ENCODE measurements at places on chromosomes 7 and 10.

GRCh38 chr7:116687801-116688201 lies 15.8 kb downstream of the MET start:
- no peak for DNase-seq

DNA sequence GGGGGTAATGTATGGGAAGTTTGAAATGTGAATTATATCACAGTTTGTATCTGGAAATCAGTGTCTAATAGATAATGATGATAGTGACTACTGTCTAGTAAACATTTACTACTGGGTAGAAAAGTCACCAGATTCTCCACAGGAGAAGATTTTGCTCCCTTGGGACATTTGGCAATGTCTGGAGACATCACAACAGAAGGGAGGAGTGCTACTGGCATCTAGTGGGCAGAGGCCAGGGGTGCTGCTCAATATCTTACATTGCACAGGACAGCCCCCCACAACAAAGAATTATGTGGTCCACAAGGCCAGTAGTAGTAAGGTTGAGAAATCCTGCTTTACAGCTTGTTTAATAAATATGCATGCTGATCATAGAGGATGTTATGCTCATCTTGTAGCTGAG lies 92.3 kb upstream of the PRPS1L1 start:
- DNase-seq = no peak

GRCh38 chr10:32461203-32461602 lies 15.3 kb downstream of the CCDC7 start:
- DNase-seq = no peak

- DNase-seq = no peak
These were observed 10.2 kb upstream of the ADCY1 start for GRCh38 chr7:45563941-45564461.

GRCh38 chr7:98202367-98203195 lies 8.7 kb upstream of the BHLHA15 start:
- DNase-seq = no peak

GRCh38 chr10:57664815-57665214 lies 602.9 kb downstream of the IPMK start:
- DNase-seq = no peak

GRCh38 chr10:13360587-13360986 lies 12.5 kb upstream of the SEPHS1 start:
- DNase-seq = no peak

DNA sequence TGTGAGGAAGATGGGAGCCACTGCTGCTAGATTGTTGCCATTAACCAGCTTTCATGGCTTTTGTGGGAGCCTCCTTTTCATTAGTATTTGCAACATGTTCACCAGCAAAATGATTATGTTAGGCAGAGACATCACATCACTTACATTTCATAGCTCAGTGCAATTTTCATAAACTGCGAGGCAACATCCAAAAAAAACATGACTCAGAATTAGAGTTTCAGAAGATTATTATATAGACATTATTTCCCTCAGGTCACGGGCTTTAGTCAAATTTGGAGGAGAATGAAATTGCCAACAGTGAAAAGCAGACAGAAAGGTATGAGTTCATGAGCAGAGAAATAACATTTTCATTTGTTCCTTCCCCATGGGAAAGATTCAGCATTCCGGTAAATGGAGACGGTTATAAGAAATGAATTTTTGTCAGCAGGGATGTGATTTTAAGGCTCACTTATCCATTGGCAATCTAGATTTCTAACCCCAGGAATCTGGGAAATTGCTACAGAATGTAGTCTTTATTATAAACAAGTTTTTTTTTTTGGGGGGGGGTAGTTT lies 573.2 kb downstream of the AUTS2 start:
- DNase-seq = no peak

- DNase-seq = peak; percentile 94
These were observed 227.7 kb downstream of the MGMT start for GRCh38 chr10:129694691-129695243.

DNA sequence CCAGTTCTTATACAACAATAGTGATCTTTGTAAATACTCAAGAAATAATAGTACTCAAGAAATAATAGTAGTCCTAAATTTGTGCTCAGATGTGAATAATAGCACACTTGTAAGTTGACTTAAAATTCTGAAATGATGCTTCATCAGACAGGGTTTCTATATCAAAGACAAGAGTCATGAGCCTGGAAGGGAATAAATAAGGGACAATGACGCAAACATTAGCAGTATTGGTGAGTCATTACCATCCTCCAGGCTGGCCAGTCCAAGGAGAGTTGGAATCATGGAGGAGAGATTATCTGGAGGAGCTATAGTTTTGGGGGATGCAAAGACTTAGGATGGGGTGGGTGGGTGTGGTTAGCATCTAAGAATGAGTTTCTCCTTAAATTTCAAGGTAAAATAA lies 6.1 kb upstream of the SH3PXD2A start:
- no peak for DNase-seq

- no peak for DNase-seq
These were observed 24.6 kb upstream of the ASL start for GRCh38 chr7:66050990-66051448.

DNA sequence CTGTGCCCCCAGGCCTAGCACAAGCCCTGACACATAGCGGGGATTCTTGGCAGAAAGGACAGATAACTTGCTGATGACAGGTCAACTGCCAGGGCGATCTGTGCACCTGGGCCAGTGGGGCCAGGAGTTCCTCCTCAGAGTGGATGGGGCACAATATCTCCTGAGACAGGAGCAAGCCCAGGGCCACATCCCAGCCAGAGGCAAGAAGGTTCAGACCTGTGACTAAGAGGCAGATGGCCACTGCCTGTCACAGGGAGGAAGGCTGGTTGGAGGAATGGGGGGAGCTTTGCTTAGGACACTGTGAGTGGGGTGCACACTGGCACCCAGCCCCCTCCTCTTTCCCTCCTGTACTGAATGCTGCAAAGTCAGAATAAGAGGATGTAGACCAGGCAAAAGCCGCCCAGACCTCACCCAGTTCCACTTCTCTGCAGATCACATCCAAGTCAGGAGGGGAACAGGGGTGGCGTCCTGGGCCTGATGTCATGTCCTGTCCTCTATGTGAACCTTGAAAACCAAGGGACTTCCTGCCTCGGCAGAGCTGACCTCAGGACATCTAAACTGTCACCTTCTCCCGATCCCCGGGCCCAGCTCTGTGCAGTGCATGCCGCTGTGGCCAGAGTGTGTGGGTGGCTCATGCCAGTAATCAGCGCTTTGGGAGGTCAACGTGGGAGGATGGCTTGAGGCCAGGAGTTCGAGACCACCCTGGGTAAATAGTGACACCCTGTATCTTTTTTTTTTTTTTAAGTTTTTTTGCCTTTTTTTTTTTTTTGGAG lies 1.3 kb downstream of the GUSB start:
- no peak for DNase-seq

- no peak for DNase-seq
These were observed 12.3 kb upstream of the CYTH3 start for GRCh38 chr7:6284461-6285360.

- DNase-seq = no peak
These were observed 15.9 kb downstream of the SKIDA1 start for GRCh38 chr10:21509341-21510240.

DNA sequence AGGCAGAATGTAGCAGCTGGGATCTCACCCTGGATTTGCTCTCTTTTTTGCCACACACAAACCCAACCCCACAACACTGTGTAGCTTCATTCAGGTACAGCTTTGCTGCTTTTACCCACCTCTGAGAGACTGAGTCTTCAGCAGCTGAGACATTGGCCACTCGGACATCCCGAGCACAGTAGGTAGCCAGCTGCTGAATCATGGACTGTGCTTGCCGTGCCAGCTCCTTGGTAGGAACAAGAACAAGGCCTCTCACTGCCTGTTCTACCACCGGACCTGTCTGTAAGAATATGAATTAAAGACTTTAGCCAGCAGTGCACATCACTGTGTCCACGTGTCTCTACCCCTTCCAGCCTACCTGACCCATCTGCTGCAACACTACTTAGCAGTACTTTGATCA lies 937 bp downstream of the DDX56 start:
- no peak for DNase-seq

DNA sequence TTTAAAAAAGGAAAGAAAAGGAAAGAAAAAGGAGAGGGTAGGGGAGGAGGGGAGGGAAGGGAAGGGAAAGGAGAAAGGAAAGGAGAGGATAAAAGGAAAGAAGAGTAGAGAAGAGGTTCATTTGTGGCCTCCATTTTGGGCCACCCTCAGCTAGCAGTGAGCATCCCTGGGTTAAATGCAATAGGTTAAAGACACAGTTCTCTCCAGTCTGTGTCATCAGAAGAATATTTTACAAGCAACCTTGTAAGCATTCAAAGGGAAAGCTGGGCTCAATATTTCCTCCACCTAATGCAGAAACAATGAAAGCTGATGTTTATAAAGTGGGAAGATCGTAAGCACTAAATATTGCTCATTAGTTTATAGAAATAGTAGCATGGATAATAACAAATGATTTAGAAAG lies 219.1 kb upstream of the PITRM1 start:
- DNase-seq = no peak

DNA sequence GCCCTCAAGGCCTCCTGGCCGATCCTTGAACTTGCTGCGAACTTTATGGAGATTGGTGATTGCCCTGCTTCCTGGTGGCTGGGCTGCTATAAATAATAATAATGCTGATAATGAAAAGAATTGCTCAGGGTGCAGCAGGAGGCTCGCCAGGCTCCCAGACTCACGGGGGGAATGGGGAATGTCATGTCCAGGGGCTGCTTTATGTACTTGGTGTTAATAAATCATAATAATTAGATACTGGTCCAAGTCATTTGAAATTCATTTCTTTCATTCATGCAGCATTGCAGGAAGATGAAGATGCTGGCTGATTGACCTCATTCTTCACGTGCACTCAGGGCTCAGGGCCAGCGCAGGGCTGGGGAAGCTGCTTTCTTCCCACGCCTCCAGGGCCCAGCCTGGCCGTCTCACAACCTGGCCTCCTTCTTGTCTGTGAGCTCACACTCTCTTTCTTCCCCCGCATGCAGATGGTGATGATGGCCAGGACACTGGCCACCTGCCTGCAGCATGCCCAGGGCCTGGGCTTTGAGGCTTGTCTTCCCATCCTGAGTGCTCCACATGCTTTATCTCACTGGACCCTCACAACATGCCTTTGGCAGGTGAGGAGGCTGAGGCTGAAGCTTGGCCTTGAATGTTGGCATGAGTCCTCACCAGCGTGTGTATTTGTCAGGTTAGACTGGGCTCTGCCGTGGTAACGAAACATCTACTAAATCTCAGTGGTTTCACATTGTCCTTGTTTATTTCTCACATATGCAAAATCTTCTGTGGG lies 138.4 kb upstream of the TNS3 start:
- peak; percentile 48 for DNase-seq

- DNase-seq = no peak
These were observed 17.7 kb upstream of the PON1 start for GRCh38 chr7:95342029-95342428.

DNA sequence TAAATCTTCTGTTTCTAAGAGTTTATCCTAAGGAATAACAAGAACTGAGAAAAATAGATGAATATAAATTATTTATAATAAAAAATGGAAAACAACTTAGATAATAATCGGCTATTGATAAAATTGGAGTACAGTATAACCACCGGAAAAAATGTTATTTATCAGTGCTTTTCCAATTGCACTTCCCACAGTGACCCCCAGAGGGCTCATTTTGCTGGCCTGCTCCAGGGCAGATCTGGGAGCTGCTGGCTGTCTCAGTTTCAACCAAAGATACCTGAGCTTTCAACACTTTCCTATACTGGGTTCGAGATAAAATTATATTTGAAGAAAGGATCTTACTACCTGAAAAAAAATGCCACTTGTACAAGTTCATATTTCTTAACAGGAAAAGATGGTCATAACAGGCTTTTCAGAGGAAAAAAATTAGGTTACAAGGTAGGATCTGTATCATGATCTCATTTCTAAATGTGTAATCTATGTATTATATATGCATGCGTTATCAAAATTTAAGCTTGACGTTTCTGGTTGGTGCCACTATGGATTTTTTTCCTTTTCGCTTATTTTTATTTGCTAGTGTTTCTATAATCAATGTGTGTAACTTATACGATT lies 165.7 kb downstream of the NPSR1 start:
- no peak for DNase-seq

DNA sequence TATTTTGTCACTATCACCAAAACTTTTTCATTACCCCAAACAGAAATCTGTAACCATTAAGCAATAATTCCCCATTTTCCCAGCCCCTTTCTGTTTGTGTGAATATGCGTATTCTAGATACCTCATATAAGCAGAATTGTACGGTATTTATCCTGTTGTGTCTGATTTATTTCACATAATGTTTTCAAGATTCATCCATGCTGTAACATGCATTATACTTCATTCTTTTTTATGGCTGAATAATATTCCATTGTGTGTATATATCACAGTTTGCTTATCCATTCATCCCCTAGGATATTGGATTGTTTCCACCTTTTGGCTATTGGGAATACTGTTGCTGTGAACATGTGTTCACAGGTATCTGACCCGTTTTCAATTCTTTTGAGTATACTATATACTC lies 26.5 kb downstream of the GALNT11 start:
- DNase-seq = no peak

- no peak for DNase-seq
These were observed 20.5 kb downstream of the CHCHD3 start for GRCh38 chr7:133061357-133061756.

DNA sequence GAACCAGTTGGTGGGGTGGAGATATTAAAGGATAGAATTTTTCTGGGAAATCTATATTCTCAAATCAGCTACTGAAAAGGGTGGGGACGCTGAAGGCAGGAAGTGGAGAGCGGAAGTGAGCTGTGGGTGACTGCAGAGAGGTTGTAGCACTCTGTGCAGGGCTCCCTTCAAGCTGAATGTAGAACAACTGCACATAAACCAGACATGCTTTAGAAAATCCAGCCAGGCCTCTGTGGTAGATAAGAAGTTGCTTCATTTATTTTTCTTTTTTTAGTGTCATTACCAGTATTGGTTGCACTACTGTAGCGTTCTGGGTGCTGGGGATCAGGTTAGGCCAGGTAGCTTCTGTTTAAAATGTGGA lies 127.8 kb downstream of the CELF2 start:
- no peak for DNase-seq

DNA sequence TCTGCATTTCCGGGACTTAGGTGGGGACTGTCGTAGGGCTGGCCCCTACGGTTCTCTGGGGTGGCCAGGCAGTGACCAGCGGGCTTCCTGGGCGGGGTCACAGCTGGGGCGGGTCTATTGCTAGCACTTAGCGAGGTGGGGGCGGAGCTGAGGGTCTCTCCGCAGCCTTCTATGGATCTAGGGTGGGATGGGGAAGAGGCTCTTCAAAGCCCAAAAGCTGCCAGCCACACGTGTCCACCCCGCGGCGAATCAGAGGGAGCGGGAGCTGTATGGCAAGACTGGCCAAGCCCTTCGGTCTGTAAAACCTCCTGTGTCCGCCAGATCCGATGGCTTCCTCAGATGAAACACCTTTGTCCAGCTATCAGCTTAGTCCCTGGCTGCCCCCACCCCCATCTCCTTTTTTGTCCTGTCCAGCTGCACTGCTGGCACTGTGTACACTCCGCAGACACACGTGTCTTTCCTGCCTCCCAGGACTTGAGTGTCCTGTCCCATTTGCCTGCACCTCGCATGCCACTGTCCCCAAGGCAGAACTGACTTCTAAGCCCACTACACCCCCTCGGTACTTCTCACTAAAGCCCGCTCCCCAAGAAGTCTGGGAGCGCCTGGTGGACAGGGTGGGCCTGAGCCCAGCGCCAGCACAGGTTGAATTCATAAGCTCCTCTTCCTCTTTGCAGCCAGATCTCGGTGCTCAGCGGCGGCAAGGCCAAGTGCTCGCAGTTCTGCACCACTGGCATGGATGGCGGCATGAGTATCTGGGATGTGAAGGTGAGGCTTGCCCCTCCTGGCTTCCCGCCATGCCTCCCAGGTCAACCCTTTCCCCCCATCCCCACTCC lies 14.8 kb downstream of the PDAP1 start:
- no peak for DNase-seq

GRCh38 chr7:119888251-119888650 lies 384.7 kb upstream of the KCND2 start:
- DNase-seq = no peak

GRCh38 chr7:55303220-55303619 lies 61.9 kb upstream of the LANCL2 start:
- DNase-seq = no peak

All from urinary bladder (tissue), 4 donors.